ENCODE measurements at places on chromosomes 3 and 15. TPM values are rescaled to one million over a fixed set of nuclear protein-coding genes. Genes with fewer than 3 reads are reported as not detected.

The GPR27 gene
- not detected for total RNA-seq

The KLHL6 gene
- total RNA-seq = not detected

The GOLGA8S gene
- total RNA-seq = not detected

The GOLGA6L10 gene
- 1.8 TPM for total RNA-seq

The ARL14 gene
- total RNA-seq = not detected

The CLDND1 gene
- total RNA-seq = 51.6 TPM
